ENCODE measurements at places on chromosomes 7 and 10.

- DNase-seq = no peak
Measured at GRCh38 chr7:127251465-127252376, 1.0 kb downstream of the GRM8 start.

GRCh38 chr7:68722044-68722443, 876.2 kb upstream of the AUTS2 start:
- DNase-seq = no peak

- DNase-seq = no peak
Measured at GRCh38 chr7:70695795-70696083, 436.2 kb upstream of the GALNT17 start.

- no peak for DNase-seq
Measured at GRCh38 chr10:72104472-72105097, 16.2 kb upstream of the SPOCK2 start.

- no peak for DNase-seq
Measured at GRCh38 chr7:3356173-3356572, 55.1 kb downstream of the SDK1 start.

DNA sequence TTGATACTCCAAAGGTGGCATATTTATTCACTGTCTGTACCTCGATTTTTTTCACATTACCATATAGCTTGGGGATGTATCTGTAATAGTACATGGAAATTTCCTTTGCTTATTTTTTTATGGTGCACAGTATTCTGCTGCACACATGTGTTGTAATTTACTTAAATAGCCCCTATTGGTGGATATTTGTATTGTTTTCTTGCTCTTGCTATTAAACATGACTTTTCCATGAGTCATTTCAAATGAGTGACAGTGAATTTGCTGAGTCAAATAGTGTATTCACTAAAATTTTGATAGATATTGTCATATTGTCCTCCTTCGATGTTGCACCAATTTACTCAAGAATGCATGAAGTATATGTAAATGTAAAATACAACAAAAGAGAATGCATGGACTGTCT, 122.7 kb upstream of the STEAP4 start:
- no peak for DNase-seq

DNA sequence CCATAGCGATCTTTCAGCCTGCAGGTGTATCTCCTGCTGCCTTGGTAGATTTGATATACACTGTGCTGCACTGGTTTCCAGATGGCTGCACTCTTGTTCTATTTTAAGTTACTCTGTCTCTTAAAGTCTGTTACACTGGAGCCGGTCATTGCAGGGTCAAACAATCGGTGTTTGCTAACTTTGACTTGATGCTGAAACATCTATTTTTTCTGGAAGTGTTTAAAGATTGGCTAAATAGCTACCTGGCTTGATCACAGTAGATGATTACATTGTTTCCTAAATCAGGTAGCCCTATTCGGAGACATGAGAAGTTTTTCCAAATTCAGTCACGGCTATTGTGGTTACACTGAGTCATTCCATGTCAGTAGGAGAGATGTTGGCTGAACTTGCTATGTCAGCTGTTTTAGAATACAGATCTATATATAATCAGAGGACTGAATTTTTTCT, 574.8 kb downstream of the ETV1 start:
- DNase-seq = no peak

- DNase-seq = no peak
Measured at GRCh38 chr7:43114458-43114780, 2.0 kb downstream of the HECW1 start.

DNA sequence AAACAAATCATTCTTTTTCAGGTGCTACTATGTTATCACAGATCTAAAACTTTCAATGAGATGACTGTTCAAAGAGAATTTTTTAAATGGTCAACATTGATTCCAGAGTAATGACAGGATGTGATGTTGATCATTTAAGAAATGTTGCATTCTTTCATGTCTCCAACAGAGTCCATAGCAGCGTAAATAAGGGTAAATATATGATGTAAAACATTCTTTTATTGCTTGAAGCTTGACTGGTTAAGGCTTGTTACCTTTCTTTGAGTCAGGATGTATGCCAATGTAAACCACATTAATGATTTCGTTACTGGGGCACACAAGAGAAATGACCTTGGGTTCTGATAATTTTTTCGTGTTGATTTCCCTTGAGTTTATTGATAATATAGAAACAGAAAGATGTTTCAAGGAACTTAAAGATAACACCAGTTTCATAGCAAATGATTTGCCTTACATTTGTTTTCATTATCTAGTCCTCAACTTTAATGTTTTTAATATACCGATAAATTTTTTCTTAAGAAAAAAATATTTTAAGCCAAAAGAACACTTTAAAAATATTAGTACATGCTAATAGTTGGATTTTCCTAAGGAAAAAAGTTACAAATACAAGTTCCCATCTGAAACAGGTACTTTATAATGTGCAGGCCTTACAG, 3.5 kb downstream of the STK17A start:
- DNase-seq = no peak

DNA sequence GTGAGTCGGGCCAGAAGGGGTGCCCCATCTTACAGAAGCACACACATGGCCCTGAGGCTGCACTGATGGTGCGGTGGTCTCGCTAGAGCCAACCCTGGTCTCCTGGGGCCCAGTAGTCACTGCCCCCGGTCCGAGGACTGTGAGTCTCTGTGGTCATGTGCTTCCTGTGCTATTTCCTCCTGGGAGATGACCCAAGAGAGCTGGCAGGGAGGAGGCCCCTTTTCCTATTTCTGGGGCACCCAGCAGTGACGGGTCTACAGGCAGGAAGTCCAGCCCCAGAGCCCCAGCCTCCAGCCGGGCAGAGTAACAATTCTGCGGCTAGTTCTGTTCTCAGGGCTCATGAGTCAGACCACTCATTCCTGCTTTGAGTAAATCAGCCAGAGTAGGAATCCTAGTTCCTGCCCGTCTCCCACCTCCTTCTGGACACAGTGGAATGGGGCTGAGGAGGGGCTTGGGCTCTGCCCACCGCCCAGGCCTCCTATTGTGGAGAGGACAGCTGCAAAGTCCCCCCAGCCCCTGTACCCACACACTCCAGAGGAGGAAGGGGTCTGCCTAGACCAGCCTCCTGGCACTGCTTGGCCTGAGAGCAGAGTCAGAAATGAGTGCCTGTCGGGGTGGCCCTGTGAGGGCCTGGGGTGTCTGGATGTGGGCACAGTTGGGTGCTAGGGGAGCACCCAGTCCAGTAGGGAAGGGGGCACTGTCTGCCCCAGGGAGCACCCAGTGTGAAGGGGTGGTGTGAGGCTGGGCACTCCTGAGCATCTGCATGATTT, 80.5 kb upstream of the PPIF start:
- peak; percentile 92 for DNase-seq
